ENCODE measurements at places on chromosomes 13 and 19. TPM values are rescaled to one million over a fixed set of nuclear protein-coding genes. Genes with fewer than 3 reads are reported as not detected.
A peak's percentile ranks its signal among the peaks of the same experiment; 100 is the strongest.

DNA sequence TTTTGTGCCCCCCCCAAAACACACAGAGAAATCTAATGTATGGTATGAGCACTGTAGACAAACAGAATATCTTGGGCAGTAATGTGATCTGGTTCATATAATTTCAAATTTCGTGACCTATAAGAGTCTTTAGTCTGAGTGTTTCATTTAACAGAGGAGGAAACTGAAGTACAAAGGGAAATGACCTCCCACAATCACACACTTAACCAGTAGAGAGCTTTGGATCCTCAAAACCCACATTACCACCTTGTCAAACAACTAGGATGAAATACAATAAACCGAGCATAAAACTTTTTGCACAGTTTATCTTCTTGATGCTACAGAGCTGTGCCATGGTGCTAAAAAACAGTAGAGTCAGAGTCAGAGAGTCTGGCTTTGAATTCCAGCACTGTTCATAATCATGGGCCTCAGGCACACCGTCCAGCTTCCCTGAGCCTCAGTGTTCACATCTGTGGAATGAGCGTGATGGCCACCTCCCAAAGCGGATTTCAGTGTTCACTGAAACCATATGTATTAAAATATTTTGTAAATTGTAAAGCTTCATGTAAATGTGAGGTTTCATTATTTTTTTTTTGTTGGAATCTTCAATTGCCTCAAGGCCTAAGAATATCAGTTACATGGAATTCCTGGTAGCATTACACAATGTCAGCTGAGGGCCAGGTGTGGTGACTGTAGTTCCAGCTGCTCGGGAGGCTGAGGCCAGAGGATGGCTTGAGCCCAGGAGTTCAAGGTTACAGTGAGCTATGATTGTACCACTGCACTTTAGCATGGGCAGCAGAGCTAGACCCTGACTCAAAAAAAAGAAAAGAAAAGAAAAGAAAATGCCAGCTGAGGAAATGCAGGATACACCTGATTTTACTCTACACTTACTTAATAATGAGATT lies 126.4 kb upstream of the FRY start:
- no peak overlapping the region for H3K27ac ChIP-seq
- no peak overlapping the region for H3K4me3 ChIP-seq
- DNase-seq: no peak
- H3K4me1 ChIP-seq: no peaks in the 10 kb centered on the region
- H3K36me3 ChIP-seq: no peaks in the 10 kb centered on the region
- H3K27me3 ChIP-seq: no peaks in the 10 kb centered on the region

GRCh38 chr19:12314553-12314952 lies 18.9 kb downstream of the ZNF563 start:
- no peaks in the 10 kb centered on the region for H3K27me3 ChIP-seq
- H3K4me3 ChIP-seq: no peak overlapping the region
- no peak for DNase-seq
- H3K4me1 ChIP-seq: no peaks in the 10 kb centered on the region
- H3K27ac ChIP-seq: no peak overlapping the region

- H3K36me3 ChIP-seq: no peaks in the 10 kb centered on the region
- DNase-seq: no peak
- no peak overlapping the region for H3K27ac ChIP-seq
- H3K4me1 ChIP-seq: no peaks in the 10 kb centered on the region
Observed at GRCh38 chr13:108708921-108709320, 79.5 kb downstream of the MYO16 start.

GRCh38 chr13:50747737-50748350 lies 95.6 kb downstream of the DLEU7 start:
- no peaks in the 10 kb centered on the region for H3K4me1 ChIP-seq
- H3K36me3 ChIP-seq: no peaks in the 10 kb centered on the region
- H3K4me3 ChIP-seq: no peak overlapping the region
- no peak for DNase-seq

- peaks cover 19% of the 10 kb centered on the region for H3K27me3 ChIP-seq
- no peak overlapping the region for H3K27ac ChIP-seq
- no peaks in the 10 kb centered on the region for H3K4me1 ChIP-seq
- H3K36me3 ChIP-seq: no peaks in the 10 kb centered on the region
Observed at GRCh38 chr19:15913830-15914229, 16.0 kb upstream of the CYP4F2 start.

GRCh38 chr19:18763674-18764590 lies 27.2 kb downstream of the COMP start:
- H3K27ac ChIP-seq: no peak overlapping the region
- H3K4me3 ChIP-seq: no peak overlapping the region
- no peaks in the 10 kb centered on the region for H3K27me3 ChIP-seq

- H3K4me1 ChIP-seq: no peaks in the 10 kb centered on the region
- no peak overlapping the region for H3K4me3 ChIP-seq
- no peaks in the 10 kb centered on the region for H3K36me3 ChIP-seq
- DNase-seq: no peak
- H3K27ac ChIP-seq: no peak overlapping the region
Observed at GRCh38 chr13:46899801-46900200, 2.9 kb upstream of the HTR2A start.

DNA sequence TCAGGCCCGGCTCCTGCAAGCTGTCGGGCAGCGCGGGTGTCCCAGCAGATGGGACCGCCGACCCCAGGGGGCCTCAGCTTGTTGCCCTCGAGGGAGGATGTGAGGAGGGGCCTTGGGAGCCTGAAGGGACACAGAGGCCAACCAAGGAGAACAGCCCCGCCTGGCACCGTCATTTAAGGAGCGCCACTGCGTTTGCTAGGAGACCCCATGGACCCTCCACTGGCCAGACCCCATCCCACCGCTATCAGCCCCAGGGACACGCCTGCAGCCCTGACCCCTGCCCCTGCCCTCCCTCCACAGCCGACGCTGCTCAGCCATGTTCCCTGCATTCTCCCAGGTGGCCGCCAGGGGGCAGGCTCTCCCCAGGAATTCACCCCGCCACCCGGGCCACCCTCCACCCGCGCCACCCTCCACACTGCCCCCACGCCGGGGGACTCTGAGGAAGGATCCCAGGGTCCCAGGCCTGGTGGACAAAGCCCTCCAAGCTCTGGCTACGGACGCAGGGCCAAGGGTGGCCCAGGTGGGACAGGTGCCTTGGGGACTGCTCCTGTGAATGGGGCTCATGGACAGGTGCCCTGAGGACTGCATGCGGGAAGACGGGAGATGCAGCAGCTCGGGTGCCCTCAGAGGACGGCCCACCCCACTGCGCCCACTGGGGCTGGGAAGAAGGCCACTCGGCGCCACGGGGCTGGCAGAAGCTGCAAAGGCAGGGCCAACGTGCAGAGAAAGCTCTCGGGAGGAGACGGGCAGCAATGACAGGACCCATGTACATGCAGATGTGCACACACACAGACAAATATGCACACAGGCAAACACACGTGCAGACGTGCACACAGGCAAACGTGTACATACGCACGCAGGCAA lies 34.4 kb downstream of the PIP5K1C start:
- peaks cover 7% of the 10 kb centered on the region for H3K4me1 ChIP-seq
- H3K27me3 ChIP-seq: no peaks in the 10 kb centered on the region
- peak; percentile 73 for DNase-seq
- no peak overlapping the region for H3K27ac ChIP-seq
- H3K36me3 ChIP-seq: no peaks in the 10 kb centered on the region

Gene TUBB4A
- 8.9 TPM for total RNA-seq

All from CD8-positive, alpha-beta memory T cell (primary cell).